ENCODE measurements at places on chromosomes 2 and 18. TPM values are rescaled to one million over a fixed set of nuclear protein-coding genes. Genes with fewer than 3 reads are reported as not detected.
A peak's percentile ranks its signal among the peaks of the same experiment; 100 is the strongest.

Gene KCNK3
- not detected for total RNA-seq

Gene CCDC121
- total RNA-seq, result 1.2 TPM

Gene C2orf92
- total RNA-seq, result 1.0 TPM

Gene TMEM17
- 3.9 TPM for total RNA-seq

Gene WDR12
- 109 TPM for total RNA-seq

DNA sequence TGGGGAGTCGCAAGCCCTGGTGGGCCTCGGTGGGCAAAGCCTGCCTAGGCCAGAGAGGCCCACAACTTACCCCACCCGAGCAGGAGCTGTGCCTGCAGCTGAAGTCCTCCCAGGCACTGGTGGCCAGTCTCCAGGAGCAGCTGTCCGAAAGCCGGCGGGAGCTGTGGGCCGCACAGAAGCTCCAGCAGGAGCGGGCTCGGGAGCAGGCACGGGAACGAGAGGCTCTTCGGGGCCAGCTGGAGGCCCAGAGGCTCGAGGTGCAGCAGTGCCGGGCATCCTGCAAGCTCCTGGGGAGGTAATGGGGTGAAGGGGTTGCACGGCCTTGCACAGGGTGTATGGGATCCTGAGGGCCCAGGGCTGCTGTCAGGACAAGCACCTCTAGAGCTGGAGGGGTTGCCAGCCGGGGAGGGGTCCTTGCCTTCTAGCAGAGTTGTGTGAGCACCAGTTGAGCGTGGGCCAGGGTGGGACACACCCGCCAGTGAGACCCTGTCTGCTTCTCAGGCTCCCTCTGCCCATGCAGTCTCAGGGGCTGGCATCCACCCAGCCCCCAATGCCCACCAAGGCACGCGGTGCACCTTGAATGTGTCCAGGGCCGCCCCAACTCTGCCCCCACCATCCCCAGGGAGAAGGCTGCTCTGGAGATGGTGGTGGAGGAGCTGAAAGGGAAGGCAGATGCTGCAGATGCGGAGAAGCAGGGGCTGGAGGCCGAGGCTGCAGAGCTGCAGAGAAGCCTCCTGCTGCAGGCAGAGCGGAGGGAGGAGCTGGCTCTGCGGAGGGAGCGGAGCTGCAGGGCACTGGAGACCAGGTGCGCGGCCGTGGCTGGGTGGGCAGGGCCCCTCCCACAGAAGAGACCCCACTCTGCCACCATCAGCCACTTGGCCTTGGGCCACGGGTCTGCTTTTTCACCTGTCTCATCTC, 27.2 kb downstream of the CROCC2 start:
- DNase-seq, result no peak

DNA sequence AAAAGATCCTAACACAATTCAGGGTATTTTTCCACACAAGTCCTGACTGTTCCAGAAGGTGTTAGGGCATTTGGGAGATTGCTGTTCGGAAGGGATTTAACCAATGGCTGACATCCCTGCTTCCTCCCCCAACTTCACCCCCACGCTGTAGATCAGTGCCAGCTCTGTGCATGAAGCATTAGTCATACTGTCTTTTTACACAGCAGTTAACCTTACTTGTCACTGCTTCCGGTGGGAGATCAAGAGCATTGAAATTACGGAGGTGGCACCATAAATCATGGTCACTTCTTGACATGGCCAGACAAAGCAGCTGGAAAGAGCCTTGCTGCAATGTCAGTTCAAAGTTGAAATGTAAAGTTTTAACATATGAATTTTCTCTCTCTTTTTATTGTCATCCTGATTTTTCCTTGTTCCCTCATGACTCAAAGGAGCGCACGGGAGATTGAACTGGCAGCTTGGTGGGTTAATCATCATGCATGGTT, 70.2 kb downstream of the HRH4 start:
- DNase-seq, result peak; percentile 69

DNA sequence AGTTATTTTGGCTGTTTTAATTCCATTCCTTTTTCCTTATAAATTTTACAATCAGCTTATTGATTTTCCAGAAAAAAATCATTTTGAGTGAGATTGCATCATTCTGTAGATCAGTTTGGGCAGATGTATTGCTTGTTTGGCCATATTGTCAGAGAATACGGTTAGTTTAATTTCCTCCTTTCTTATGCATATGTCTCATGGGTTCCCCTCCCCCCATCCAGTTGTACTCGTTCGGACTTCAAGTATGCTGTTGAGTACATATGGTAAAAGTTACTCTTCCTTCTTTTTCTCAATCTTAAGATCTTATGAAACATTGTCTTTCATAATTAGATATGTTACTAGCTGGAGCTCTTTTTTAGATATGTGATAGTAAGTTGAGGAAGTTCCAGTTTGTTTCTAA, 131.2 kb upstream of the TTC27 start:
- no peak for DNase-seq

DNA sequence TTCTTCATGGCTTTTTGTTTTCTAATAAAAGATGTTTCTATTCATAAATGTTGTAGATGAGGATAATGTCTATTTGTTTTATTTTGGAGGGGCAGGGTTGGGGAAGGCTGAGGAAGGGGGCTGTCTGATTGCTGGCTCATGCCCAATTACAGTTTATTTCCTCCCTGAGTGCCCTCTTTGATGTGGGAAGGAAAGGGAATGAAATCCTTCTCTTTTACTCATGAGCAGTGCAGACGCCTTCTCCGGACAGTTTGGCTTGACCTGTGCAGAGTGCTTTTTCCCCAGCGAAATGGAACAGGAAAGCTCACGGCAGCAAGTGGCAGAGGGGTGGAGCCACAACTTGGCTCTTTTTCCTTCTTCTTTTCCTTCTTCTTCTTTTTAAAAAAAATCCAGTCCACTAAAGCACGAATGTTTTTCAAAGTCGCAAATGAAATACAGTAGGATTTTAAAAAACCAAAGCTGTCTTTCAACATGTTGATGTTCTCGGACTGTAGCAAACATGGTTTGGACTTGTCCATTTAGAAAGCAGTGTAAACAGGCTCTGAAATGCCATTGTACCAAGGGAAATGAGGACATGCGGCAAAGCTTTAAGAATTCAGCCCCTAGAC, 34.5 kb downstream of the RAB31 start:
- DNase-seq, result peak; percentile 83

- DNase-seq, result no peak
Measured at GRCh38 chr18:63141778-63142176, 177.8 kb downstream of the BCL2 start.

DNA sequence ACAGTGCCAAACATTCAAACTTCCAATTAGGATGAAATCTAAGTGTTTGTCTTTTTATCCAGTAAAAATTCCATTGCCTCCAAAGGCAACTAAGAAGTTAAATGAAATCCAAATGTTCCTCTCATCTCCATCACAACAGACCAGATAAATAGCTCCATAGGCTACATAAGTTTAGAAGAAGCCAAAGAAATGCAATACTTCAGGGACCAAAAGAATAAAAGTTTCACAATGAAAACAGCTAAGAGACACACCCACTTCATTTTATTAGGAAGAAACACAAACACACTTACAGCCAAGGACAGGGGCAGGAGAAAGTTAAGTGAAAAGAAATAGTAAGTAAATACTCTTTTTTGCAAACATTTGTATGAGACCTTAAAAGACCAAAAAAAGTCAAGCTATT, 88.5 kb upstream of the CCDC150 start:
- DNase-seq, result no peak

DNA sequence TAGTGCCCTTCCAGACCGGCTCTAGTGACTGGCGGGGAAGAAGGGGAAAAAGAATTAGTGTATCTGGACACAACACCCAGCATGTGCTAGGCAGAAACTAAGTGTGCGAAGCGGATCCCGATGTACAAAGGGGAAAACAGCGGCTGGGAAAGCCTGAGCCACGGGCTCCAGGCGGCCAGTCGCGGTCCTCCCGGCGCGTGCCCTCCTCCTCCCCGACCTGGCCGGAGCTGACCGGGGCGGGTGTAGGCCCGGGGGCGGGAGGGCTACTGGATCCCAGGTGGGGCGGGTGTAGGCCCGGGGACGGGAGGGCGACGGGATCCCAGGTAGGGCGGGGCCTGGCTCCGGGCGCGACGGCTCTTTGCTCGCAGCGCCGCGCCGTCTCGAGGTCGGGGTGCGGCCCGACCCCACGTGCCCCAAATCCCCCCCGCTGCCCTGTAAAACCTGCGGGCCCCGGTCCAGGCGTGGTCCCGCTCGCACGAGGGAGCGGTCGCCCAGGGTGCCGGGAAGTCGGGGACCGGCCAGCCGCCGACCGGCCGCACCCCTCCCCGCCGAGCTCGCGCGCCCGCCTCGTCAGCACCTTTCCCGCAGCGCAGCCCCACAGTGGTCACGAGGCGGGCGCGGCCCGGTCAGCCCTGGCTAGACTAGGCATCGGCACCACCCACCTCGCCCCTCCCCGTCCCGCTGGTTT, 48.8 kb downstream of the C2orf42 start:
- no peak for DNase-seq

All from HT1080 (cell line).